ENCODE measurements at places on chromosomes 4 and X.

- no peak for DNase-seq
Measured at GRCh38 chr4:71270901-71271300, 67.9 kb upstream of the SLC4A4 start.

DNA sequence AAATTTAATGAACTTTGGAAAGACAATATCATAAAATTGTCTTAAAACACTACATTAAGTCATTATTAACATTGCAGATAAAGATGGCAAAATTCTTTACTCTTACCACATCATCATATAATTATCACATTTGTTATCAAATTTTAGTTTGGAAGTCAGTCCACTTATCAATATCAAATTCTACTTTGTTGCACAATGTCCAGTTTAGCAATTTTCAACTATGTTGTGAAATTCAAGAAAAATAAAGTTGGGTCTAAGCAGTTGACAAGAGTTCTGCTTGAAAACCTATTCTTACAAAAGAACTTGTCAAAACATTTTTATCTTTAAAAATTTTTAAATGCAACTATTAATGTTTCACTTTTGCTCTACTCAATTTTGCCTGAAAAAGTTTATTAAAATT lies 44.7 kb upstream of the TET2 start:
- no peak for DNase-seq

DNA sequence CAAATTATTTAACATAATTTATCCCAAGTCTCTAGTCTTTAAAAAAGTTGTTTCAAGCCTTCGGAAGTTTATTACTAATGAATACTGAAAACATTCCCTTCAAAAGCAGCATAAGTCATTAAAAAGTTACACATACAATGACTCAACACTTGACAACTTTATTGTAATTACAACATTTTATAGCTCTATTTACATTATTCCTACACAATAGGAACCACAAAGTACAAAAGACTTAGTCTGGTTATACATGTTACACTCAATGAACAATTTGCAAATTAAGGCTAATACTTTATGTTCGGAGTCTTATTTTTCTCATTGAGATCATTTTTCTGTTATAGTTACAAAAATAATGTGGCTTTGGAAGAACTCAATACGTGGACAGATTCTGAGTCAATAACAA lies 114.4 kb upstream of the POF1B start:
- DNase-seq, result no peak

DNA sequence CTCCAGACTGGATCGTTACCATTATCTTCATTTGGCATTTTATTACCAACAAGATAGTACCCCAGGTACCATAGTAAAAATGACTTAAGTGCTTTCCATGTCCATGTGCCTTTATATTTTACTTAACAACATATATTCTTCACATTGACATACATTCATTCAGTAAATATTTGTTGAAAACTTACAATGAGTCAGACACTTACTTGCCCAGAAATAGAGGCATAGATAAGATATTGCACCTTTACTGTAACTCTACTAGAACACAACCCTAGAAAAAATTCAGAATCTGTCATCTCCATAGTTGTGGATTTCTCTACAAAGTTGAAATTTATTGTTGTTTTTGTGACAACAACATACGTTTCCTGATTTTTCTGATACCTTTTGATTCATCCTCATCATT lies 640.6 kb downstream of the RPA4 start:
- no peak for DNase-seq

DNA sequence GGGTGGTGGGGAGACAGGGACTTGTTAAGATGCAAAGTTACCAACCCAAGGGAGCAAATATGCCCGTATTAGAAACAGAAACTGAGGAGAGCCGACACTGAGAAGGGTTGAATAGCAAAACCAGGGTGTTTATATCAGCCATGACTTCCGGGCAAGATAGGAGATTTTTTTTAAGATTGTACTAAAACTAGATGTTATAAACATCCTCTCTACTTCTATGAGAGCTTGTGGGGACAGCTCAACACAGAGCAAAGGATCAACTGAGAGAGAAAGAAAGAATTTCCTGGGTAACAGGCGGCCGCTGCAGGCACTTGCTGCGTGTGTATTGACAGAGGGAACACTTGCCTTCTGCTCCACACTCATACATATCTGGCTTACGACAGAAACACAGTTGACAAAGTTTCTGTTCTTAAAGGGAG lies 49.1 kb upstream of the FBXW7 start:
- DNase-seq, result no peak

- DNase-seq, result no peak
Measured at GRCh38 chr4:11503166-11503565, 74.5 kb upstream of the HS3ST1 start.

DNA sequence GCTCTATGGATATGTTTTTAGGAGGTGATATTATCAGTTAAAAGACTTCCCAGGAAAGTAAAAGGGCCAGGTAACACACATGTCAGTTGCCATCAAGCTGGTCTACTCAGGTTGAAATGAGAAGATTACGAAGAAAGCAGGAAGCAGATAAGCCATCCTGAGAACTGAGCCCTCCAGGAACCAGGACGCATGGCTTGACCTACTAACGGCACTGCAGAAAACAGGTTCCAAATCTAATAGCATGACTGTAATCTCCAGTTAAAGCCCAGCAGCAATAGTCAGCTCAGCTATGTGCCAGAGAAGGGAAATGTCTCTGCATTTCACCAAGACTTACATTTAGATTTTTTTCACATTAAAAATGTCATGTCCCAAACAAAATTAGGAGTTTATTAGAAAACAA lies 77.9 kb downstream of the APBB2 start:
- DNase-seq, result no peak

DNA sequence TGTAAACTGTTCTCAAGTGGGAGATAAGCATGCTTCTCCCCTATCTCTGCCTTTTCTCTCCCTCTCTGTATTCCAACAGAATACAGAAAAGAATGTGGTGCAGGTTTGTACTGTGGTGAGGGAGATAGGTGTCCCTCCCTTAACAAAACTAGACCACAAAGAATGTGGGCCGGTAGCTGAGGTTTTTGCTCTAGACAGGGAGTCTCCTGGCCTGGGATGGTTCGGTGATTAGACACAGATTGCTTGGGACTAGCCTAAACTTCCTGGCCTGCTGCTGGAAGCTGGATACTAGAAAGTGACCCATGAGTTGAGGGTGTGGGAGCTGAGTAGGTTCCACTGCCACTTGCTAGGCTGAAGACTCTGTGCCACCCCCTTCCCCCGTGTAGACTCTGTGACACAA lies 143.0 kb downstream of the CXXC4 start:
- no peak for DNase-seq
